Activated naive CD4-positive, alpha-beta T cell treated with Interleukin-2 at 50 U/mL for 16 hours (primary cell): ENCODE measurements at places on chromosomes 16 and 17.

- peak; percentile 62 for DNase-seq
Observed at GRCh38 chr16:17194190-17194780, 276.5 kb downstream of the XYLT1 start.

GRCh38 chr17:74723891-74724290 lies 11.2 kb upstream of the CD300LF start:
- no peak for DNase-seq

- no peak for DNase-seq
Observed at GRCh38 chr16:89449726-89450335, 40.5 kb downstream of the ANKRD11 start.

DNA sequence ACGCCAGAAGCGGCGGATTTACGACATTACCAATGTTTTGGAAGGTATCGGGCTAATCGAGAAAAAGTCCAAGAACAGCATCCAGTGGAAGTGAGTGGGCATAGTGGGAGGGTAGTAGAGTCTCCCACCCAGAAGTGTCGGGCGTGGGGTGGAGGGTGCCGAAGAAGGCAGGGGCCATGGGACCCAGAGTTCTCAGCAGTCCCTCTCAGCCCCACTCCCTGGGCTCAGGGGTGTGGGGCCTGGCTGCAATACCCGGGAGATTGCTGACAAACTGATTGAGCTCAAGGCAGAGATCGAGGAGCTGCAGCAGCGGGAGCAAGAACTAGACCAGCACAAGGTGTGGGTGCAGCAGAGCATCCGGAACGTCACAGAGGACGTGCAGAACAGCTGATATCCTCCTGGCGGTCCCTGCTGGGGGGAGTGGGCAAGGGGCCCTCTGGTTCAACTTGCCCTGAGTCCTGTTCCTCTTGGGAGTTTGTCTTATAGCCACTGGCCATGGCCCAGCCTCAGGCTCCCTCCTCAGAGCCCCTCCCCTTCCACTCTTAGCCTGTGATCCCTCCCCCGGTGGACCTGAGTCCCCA lies 916 bp downstream of the E2F4 start:
- no peak for DNase-seq

DNA sequence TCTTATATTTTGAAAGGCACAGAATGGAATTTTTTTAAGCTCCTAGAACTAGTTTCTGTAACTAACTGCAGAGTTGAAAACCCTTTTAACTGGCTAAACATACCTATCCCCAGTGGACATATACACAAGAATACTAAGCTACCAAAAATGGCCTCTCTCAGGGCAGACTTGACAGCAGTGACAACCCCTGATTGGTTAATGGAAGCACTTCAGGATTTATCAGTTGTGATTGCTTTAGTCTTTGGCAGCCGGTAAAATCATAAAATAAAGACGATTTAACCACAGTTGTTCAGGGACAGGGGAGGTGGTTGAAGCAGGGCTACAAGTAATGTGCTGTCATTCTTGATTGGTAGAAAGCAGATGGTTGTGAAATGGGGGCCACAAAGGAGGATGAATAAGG lies 452.0 kb upstream of the SOX9 start:
- DNase-seq = no peak

GRCh38 chr16:53962041-53962440 lies 258.1 kb downstream of the FTO start:
- no peak for DNase-seq

GRCh38 chr17:77318021-77318420 lies 177.3 kb downstream of the SEC14L1 start:
- no peak for DNase-seq

GRCh38 chr17:52030052-52030451 lies 128.5 kb downstream of the CA10 start:
- no peak for DNase-seq
